GM12864 (cell line): ENCODE measurements at places on chromosomes 5 and 9.

- no peak for DNase-seq
Measured at GRCh38 chr5:98810206-98810605, 36.7 kb downstream of the RGMB start.

- DNase-seq: no peak
Measured at GRCh38 chr5:103582364-103582763, 19.8 kb upstream of the NUDT12 start.

GRCh38 chr5:52956915-52957747 is 32.0 kb upstream of the ITGA2 start:
- no peak for DNase-seq

- DNase-seq: no peak
Measured at GRCh38 chr9:2229109-2229721, 214.1 kb downstream of the SMARCA2 start.

DNA sequence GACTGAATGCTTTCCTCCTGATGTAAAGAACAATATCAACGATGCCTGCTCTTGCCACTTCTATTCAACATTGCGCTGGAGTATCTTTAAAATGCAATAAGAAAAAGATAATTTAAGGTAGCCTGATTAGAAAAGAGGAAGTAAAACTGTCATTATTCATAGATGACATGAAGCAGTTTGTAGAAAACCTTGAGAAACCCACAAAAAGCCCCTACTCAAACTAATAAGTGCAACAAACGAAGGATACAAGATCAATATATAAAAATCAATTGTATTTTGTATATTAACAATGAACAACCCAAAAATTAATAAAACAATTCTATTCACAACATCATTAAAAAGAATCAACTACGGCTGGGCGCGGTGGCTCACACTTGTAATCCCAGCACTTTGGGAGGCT is 76.4 kb upstream of the CKMT2 start:
- DNase-seq: no peak

GRCh38 chr9:134642385-134643181 is 980 bp downstream of the COL5A1 start:
- no peak for DNase-seq

GRCh38 chr9:111356481-111357244 is 26.6 kb upstream of the OR2K2 start:
- no peak for DNase-seq

GRCh38 chr5:132268769-132269551 is 11.5 kb downstream of the PDLIM4 start:
- no peak for DNase-seq

GRCh38 chr9:10041726-10042229 is 571.0 kb downstream of the PTPRD start:
- DNase-seq: no peak

DNA sequence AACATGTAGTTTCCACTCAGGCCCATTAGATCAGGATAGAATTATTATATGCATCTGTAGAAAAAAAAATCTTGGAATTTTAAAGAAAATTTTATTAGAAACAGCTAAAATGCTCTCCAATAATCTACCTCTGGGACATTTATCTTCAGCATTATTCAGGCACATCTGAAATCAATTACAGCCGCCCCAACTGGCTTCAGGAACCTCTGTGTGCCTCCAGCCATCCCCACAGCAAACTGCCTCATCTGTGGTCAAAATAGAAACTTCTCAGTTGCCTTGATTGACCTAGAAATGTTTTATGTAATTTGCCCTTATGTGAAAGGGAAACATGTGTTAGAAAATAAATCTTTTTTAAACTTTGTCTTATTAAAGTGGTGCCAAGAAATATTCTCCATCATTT is 120.1 kb upstream of the LPAR1 start:
- DNase-seq: no peak

DNA sequence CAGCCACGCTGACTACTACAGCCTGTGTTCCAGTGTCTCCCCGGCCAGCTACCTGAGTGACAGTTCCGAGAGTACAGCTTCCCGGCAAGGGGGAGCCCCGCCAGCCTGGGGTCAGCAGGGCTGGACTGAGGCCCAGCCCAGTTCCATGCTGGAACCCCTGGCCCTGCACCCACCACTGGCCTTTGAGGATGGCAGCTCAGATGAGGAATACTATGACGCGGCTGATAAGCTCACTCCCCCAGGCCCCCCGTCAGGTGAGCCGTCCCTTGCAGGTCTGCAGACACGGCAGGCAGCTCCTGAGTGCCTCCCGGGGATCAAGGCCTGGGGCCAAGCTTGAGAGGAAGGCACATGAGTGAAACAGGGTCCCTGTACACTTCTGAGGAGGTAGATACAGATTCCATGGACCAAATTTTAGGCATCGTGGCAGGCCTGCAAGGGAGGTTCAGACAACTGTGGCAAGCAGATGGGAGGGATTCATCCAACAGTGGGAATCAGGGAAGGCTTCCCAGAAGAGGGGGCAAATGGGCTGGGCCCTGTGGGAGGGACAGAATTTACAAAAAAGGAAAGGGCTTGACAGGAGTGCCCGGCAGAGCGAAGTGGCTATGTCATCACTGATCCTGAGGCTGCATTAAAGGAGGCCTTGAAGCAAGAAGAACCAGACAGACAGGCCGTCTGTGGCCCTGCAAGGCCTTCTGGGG is 12.8 kb upstream of the TRMT10B start:
- no peak for DNase-seq

- DNase-seq: no peak
Measured at GRCh38 chr5:170025853-170026252, 45.6 kb upstream of the INSYN2B start.

DNA sequence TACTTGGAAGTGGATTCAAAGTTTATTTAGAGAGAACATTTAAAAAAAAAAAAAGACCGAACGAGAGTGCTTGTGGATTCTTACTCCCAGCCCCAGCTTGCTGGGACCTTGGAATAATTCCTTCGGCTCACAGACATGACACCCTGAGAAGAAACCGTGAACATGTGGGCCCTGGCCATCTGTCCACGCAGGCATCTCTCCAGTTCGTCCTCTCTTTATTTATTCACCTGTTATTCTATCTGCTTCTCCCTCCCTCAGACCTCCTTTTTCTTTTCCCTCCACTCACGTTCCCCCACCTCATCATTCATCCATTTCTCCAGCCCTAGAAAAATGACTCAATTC is 93.7 kb upstream of the PHYKPL start:
- no peak for DNase-seq

- DNase-seq: no peak
Measured at GRCh38 chr5:76326577-76327302, 76.3 kb upstream of the IQGAP2 start.

- DNase-seq: no peak
Measured at GRCh38 chr9:71136696-71137095, 15.3 kb upstream of the TRPM3 start.

- no peak for DNase-seq
Measured at GRCh38 chr5:157594257-157594656, 18.7 kb upstream of the ADAM19 start.

DNA sequence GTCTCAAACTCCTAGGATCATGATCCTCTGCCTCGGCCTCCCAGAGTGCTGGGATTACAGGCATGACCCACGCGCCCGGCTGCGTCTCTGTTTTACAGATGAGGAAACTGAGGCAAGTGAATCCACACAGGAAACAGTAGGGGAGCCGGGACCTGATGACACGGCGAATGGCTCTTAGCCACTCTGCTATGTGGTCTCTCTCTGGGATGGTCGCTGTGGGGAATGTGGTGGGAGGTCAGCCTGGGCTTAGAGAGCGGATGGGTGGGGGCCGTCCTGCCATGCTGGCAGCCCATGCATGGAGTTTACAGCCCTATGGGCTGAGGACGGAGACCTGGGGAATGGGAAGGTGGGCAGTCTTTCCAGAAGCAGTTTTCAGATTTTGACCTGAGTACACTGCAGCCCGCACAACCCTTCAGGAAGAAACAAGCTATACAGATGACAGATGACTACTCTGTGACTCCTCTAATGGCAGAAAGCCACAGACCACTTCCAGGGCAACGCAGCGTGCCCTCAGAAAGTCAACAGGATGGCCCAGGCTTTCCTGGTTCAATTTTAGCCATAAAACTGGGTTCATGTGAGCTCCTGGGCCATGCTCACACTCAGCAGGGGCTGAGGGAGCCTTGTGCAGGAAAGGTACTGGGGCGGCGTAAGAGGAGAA is 136.1 kb upstream of the RAPGEF1 start:
- DNase-seq: no peak

DNA sequence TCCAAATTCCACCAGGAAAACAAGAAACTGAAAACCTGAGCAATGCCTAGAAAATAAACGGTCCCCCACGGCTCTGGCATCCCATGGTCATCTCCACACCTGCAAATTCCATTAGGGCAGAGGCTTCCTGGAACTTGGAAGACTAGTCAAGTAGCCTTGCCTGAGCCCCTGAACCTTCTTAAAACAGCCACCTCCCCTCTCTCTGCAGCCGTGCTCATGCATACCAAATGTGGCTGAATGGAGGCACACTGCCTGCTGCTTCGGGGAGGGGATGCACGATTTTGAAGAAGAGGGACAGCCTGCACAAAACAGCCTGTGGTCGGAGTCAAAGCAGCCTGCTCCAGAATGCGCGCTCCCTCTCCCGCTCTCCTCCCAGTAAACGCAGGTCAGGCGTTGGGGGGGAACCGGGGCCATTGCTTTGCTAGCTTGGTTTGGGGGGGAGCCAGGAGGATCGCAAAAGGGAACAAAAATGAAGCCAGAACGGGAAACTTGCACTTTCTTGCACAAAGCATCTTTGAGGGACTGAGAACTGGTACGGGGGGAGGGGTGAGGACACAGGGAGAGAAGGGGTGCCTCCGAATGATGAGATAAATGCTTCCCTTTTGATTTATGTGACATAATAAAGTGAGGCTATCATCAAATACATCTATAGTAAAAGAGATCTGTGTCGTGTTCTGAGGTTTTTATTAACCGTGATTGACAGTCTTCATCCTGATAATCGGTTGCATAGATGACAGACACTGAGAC is at the start of gene TRPM3:
Gene TRPM3 (minus strand): TSS at position 347 of the 747 bp plus-strand sequence. CDS start 267 bp downstream, at position 80.
- DNase-seq: no peak
